Stimulated activated CD4-positive, alpha-beta T cell treated with anti-CD3 and anti-CD28 coated beads, Interleukin-1b, Interleukin-23, amount 100 ng/mL, for 4 hours (primary cell): ENCODE measurements at places on chromosomes 7 and 10.

DNA sequence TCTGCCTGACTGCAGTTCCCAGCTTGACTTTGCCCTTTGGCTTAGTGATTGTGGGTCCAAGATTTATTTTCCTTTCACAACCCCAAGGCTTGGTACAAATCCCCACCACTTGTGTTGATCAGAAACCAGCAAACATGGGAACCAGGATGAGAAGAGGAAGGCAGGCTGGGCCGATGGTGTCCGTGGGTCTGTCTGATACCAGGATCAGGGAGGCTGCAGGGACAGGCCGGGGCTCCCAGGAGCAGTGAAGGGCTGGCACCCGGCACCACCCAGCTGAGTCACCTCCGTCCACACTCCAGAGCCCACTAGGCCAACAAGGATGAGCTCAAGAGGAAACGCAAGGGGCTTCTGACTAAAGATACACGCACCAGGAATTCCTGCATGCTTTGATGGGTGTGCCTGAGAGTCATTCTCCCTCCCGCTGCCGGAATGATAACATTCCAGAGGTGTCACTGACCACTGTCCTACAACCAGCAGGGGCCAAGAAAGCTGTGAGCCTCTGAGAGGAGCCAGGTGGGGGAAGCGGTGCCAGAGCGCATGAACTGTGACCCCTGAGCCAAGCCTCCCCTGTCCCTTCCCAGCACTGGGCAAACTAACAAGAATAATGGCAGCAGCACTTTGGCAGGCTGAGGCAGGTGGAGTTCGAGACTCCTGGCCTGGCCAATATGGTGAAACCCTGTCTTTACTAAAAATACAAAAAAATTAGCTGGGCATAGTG is 29.2 kb upstream of the PROSER2 start:
- no peak for DNase-seq

- no peak for DNase-seq
These were observed 67.5 kb downstream of the NT5C2 start for GRCh38 chr10:103125323-103126267.

GRCh38 chr7:140876519-140877248 is 48.0 kb downstream of the BRAF start:
- no peak for DNase-seq

DNA sequence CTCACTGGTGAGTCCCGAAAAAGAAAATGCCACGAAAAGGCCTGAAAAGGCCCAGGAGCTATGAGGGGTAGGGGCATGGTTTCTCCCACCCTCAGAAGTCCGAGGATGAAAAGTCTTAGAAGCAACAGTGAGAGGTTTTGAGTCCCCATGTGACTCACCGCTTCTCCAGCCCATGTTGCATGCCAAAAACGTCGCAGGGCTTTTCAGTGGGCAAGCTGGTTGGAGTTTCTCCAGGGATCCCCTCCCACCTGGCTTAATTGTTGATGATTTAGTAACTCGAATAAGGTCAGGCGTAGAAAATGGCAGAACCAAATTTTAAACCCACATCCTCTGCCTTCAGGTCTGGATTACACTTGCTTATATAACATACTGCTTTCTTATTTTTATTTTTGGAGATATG is 96.3 kb upstream of the ARMC3 start:
- DNase-seq = no peak

GRCh38 chr7:144649120-144649519 is 186.7 kb downstream of the TPK1 start:
- no peak for DNase-seq

- DNase-seq = no peak
These were observed 135.9 kb downstream of the CUX1 start for GRCh38 chr7:101953248-101953819.

DNA sequence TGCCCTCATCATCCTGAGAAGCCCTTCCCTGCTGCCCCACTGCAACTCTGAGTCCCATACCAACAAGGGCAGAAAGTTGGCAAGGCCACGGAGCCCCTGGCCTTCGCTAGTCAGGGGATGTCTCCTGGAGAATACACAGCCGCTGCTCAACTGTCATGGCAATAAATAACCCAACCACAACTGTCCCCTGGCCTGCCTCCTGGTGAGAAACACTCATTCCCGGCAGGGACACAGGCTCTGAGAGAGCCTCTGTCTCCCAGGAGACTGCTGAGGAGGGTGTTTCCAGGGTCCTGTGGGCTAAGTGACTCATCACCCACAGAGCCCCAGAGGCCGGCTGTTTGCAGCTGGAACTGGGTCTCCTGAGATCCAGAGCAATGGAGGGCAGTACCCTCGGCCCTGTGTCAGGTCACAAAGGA is 354.1 kb downstream of the TNS3 start:
- DNase-seq = no peak

DNA sequence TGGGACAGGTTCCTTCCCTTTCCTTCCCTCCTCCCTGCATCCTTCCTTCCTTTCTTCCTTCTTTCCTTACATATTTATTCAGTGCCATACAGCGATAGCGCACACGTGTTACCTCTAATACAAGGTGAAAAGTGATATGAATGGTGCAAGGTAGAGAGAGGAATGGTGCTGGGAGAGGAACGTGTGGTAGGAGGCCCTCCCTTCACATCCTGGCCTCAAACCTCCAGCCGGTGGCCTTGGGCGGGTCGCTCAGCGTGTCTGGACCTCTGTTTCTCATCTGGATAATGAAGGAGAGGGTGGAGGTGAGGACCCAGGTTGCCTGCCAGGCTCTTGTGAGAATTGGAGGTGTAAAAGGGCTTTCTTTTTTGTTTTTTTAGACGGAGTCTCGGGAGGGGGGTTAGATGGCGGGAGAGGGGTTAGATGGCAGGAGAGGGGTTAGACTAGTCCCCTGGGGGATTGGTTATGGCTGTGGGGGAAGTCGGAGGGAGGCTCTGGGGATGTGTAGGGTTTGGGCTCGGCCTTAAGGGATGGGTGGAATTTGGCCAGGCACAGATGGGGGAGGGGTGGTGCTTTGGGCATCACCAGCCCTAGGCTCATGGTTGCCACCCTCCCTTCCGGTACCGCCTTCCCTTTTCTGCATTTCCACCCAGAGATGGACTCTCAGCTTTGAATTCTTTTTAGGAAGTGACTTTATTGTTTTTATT is 14.9 kb downstream of the CHST3 start:
- no peak for DNase-seq

DNA sequence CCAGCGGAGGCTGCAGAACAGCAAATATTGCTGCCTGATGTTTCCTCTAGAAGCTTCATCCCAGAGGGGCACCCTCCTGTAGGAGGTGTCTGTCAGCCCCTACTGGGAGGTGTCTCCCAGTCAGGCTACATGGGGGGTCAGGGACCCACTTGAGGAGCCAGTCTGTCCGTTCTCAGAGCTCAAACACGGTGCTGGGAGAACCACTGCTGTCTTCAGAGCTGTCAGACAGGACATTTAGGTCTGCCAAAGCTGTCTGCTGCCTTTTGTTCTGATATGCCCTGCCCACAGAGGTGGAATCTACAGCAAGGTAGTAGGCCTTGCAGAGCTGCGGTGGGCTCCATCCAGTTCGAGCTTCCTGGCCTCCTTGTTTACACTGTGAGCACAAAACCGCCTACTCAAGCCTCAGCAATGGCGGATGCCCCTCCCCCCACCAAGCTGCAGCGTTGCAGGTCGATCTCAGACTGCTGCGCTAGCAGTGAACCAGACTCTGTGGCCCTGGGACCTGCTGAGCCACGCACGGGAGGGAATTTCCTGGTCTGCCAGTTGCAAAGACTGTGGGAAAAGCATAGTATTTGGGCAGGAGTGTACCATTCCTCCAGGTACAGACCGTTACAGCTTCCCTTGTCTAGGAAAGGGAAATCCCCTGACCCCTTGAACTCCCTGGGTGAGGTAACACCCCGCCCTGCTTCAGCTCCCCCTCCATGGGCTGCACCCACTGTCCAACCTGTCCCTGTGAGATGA is 17.7 kb upstream of the MINDY3 start:
- no peak for DNase-seq

DNA sequence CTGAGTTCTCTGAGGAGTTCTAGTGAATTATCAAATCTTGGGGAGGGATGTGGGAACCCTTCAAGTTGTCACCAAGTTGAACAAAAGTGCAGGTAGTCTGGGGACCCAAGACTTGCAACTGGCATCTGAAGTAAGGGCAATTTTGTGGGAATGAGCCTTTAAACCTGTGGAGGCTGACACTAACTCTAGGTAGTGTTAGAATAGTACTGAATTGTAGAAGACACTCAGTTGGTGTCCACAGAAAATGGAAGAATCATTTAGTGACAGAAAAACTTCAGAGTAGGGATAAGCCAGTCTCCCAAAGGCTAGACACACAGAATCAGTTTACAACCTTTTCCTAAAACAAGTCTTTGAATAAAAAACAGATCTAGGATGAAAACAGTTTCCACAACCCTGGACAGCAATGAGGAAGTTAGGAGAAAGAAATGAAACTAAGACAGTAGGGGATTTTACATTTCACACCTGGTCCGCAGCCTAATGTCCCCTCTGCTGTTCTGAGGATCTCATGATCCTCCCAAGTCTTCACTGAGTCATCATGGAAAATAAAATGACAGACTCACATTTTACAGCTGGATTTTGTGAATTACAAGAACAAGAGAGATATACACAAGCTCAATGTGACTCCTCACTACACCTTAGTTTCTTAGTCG is 23.0 kb upstream of the ING3 start:
- no peak for DNase-seq

DNA sequence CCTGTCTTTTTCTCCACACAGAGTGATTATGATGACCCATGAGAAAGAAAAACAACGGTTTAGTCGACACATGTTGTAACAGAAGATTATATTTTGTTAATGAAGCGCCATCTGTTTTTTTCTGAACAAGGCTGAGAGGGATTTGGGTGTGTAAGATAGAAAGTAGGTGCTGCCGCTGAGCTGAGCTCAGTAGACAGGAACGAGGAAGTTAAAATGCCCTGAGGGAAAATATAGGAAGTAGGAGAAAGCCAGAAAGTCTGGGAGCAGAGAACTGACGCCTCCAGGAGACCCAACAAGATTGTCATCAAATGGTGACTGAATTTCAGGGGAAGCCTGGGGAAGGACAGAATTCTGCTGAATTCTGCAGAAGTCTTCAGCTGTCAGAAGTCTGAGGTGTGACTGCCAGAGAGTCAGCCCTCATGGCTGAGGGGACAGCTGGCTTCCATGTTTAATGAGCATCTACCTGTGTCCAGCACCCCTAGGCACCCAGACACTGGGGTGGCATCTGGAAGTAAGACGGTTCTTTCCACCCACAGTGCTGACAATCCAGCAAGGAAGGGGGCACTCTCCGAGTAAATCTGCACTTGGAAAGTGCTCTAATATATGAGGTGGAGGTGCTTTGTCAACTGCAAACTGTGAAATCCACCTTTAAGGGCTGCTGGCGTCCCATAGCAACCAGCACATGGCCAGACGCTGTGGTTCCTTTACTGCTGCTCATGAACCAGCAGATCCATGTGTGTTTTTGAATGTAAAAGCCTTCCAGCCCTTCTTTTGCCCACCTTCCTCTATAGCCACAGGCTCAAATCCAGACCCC is 12.5 kb upstream of the TSPAN15 start:
- DNase-seq = no peak

DNA sequence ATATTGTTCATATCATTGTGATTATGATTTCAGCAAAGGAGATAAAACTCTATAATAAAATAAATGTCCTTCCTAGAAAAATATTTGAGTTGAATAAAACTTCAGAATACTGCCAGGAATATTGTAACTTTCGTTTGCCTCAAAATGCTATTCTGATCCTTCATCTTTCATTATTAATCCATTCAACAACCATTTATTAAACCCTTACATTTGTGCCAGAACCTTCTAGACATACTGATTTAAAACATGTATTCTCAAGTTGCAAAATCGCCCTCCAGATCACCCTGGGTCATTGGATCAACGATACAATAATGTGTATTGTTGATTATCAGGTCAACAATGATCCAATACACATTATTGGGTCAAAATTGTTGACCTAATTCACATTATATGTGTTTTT is 759.8 kb downstream of the CNTNAP2 start:
- DNase-seq = no peak

- no peak for DNase-seq
These were observed 12.7 kb downstream of the SLC29A3 start for GRCh38 chr10:71331736-71332135.

DNA sequence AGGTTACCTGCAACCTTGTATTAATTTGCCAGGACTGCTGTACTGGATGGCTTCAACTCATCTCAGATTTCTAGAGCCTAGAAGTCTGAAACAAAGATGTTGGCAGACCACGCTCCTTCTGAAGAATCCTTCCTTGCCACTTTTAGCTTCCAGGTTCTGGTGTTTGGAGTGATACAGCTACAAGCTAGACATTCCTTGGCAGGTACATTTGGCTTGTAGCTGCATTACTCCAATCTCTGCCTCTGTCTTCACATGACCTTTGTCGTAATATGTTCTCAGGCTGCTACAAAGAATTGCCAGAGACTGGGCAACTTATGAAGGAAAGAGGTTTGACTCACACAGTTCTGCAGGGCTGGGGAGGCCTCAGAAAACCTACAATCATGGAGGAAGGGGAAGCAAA is 146.3 kb downstream of the GALNT17 start:
- no peak for DNase-seq

DNA sequence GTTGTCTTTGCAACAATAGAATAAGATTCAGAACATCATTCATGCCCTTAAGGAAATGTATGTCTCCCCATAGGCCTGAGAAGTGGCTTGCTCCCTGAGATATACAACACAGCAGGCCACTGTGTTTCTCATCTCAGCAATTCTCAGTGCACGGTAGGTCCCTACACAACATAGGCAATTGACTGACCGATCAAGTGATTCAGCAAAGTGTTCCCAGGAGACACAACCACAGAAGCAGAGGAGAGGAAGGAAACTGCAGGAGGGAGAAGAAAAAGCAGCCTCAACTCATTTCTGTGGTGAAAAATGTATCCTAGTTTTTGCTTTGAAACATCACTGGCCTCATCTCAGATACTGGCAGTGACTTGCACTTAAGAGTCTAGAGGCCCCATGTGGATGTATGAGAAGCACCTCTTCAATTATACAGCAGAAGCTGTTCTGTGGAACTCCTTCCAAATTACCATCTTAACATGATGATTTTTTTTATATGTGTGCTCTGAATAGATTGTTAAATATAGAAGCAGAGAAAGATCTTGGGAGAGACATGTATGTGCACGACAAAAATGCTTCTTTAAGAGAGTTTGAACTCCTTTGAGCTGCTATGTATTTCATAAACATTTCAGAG is 306.8 kb downstream of the XPNPEP1 start:
- DNase-seq = no peak

- no peak for DNase-seq
These were observed 161.2 kb downstream of the NRF1 start for GRCh38 chr7:129772646-129773280.

DNA sequence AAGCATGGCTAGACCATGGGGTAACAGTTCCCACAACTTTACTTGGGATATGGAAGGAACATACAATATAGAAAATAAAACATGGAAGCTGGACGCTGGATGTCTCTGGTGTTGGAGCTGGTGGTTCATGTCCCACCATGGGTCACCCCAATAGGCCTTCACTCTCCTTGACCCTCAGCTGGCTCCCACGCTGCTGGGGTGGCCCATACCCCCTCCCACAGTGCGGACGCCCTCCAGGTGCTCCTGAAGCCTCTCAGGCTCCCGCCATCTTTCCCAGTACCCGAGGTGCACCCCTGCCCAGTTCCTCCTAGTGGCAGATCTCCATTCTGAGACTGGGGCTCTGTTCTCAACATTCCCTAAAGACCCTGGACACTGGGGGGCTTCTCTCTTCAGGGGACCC is 5.8 kb upstream of the CPA1 start:
- DNase-seq = no peak
